Ureter (tissue), 1 donor: ENCODE measurements at places on chromosomes 3 and 15. TPM values are rescaled to one million over a fixed set of nuclear protein-coding genes. Genes with fewer than 3 reads are reported as not detected.
A peak's percentile ranks its signal among the peaks of the same experiment; 100 is the strongest.

- DNase-seq = no peak
Observed at GRCh38 chr15:36682101-36682500, 102.7 kb downstream of the CDIN1 start.

DNA sequence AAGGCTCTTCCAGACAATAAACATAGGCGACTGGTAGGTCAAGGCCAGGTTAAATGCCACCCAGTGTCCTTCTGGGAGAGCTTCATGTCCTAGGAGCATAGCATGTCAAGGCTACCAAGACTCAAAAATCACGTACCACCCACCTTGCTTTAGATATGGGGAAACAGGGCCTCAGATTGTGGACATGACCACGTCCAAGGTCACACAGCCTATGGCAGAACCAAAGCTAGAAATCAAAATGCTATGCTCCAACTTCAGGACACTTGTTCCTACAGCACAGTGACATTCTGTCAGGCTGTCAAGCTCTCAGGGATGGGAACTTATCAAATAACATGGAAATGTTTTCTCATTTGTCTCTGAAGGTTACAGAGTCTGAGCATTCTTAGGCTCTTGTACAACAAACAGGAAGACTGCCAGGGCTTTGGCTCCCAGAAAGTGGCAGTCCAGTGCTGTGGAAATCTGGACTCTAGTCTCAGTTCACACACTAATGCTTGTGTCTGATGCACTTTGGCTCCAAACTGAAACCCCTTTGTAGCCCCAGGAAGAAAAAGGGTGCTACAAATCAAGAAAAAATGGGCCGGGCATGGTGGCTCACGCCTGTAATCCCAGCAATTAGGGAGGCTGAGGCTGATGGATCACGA, 170.4 kb upstream of the LPP start:
- no peak for DNase-seq

GRCh38 chr15:63157118-63157843, at the start of gene RPS27L:
RPS27L (minus strand) TSS chr15:63157477; CDS start chr15:63157405, 72 bp downstream.
- DNase-seq = peak; percentile 94

GRCh38 chr3:102106416-102107097, 257.2 kb downstream of the NFKBIZ start:
- no peak for DNase-seq

- peak; percentile 59 for DNase-seq
Observed at GRCh38 chr3:5022966-5023776, 43.9 kb downstream of the BHLHE40 start.

GRCh38 chr3:29642393-29643033, 361.6 kb downstream of the RBMS3 start:
- DNase-seq = no peak

GRCh38 chr3:109117939-109118338, at the start of gene MORC1:
MORC1 (minus strand) TSS chr3:109118134; CDS start chr3:109118059, 75 bp downstream.
- no peak for DNase-seq

- DNase-seq = no peak
Observed at GRCh38 chr3:169759256-169759655, 5.6 kb downstream of the TERC start.

DNA sequence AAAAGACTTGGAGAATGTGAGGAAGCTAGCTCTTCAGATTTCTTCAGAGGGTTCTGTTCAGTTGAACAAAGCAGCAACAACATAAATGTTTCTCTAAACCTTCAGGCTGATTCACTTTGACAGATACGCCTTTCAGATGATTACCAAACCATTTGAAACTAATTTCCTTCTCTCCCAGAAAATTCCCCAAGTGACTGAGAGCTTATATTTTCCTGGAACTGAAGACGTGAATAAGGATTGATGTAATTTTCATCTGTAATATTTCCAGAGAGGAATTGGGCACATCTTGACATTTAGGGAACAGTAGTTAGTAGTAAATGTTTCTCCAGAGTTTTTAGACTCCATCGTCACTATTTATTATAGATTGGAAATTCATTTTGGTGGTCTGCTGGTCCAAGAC, 108.6 kb upstream of the AADACL2 start:
- no peak for DNase-seq

DNA sequence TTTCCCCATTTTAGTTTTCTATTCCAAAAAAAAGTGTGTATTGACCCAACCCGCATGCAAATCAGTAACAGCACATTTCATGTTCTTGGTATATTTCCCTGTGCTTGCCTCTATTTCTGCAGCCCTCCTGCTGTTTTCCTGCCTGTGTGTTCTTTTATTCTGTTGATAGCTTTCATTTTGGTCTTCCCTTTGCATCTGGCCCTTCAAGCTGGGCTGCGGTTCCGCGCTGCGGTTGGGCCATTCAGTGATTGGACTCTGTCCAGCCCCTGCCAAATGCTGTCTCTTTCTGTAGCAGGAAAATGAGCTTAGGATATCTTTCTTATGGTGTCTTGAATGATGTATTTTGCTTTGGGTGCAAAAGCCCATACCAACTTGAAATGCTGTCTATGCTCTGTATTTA, 49.9 kb downstream of the ZNF621 start:
- no peak for DNase-seq

DNA sequence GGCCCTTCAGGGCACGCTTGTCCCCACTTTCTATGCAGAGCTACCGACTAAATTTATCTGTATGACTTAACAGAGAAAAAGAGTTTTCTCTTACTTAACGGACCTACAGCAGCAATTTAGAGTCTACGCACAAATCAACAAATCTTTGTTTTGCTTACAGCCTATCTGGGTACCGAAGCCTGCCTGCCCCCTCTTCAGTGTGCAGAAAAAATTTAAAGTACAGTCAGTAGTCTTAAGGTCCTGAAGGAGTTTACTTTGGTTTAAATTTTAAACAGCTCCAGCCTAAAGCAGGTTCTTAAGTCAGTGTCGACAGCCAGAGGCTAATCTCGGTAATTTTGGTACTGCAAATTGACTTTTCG, 570 bp downstream of the SACM1L start:
- no peak for DNase-seq

DNA sequence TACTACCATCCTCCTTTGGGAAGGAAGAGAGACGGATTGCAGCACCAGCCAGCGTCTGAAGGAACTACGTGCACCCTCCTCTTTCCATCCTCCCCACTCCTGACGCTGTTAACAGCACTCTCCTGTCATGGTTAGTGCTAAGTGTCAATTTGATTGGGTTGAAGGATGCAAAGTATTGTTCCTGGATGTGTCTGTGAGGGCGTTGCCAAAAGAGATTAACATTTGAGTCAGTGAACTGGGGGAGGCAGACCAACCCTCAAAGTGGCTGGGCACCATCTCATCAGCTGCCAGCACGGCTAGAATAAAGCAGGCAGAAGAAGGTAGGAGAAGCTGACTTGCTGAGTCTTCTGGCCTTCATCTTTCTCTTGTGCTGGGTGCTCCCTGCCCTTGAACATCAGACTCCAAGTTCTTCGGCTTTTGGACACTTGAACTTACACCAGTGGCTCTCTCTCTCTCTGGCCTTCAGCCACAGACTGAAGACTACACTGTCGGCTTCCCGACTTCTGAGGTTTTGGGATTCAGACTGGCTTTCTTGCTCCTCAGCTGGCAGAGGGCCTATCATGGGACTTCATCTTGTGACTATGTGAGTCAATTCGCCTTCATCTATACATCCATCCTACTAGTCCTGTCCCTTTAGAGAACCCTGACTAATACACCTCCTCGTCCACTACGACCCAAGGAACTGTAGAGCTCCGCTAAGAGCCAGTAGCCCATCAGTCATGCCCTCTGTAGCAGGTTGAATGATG, 128.2 kb upstream of the HES1 start:
- DNase-seq = no peak

DNA sequence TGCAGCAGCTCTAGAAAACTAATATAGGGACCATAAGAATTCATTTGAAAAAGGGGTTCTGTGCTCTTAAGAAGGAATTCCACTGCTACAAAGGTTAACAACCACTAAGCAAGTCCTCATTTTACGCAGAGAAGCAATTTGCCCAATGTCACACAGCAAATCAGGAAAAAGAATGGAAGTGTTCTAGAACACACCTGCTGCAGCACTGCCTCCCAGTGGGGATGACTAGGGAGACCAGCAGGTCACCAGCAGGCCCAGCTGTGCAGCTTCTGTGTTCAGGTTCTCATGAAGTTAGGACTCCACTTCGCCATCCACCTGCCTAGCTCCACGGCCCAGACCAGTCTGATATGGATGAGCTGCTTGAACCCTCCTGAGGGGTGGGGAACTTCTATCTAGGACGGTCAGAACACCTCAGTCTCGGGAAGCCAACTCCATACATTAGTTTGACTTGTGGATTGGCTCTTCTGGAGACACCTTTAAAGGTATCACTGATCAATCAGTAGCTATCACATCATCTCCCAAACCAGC, 18.6 kb downstream of the POMGNT2 start:
- no peak for DNase-seq

DNA sequence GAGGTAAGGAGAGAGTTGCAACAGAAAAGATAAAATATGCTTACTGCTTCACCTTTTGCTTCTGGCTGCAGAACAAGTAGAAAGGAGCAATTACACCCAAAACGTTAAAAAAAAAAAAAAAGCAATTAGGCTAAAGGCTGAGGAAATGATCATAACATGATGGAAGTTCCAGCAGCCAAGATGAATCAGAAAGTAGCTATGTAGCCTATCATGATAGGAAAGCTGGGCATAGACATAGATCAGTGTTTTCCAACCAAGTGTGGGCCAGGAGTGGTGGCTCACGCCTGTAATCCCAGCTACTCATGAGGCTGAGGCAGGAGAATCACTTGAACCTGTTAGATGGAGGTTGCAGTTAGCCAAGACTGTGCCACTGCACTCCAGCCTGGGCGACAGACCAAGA, 52.6 kb downstream of the AGTR1 start:
- no peak for DNase-seq

- DNase-seq = no peak
Observed at GRCh38 chr3:12232785-12233300, 56.0 kb upstream of the PPARG start.

GRCh38 chr3:27758083-27758482, 36.0 kb upstream of the EOMES start:
- no peak for DNase-seq

GRCh38 chr15:42736178-42736792, 643 bp downstream of the CDAN1 start:
- DNase-seq = no peak

DNA sequence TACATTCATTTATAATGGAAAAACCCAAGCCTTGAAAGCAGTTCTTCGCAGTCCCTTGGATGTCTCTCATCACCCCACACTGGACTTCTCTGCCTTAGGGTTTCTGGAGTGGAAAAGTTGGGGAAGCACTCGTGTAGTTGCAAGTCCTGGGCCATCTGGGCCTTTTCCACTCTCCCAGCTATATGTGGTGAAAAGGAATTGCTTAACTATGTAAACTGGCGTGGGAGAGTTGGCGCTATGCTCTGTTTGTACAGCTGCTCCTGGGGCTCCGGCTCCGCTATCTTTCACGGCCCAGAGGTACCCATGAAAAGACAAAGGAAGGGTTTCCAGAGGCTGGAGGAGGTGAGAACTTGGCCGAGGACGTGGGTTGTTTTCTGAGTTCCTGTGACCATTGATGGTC, 81.1 kb upstream of the MYZAP start:
- no peak for DNase-seq

- no peak for DNase-seq
Observed at GRCh38 chr15:73081321-73081958, 29.2 kb downstream of the NEO1 start.

DNA sequence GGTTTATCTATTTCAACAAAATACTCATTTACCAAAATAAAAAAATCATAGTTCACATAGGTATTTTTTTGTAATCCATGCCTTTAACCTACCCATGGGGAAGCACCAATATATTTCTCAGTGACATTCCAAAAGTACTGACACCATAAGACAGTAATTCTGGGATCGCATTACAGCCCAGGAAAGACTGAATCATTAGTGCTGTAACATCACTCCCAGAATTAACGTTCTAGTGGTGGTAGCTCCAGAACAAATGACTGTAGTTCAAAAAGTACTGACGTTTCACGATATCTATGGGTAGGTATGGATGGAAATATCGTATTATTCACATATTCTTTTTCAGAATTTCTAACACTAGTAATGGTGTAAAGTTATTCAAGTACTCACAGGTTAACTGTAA, 54.3 kb upstream of the NEK10 start:
- no peak for DNase-seq

GRCh38 chr3:185825006-185825638, at the start of gene IGF2BP2:
IGF2BP2 (minus strand) TSS chr3:185825042; CDS start chr3:185824960, 82 bp downstream.
- peak; percentile 48 for DNase-seq

GRCh38 chr3:191476066-191476772, 15.3 kb downstream of the PYDC2 start:
- DNase-seq = no peak

- DNase-seq = no peak
Observed at GRCh38 chr3:25582242-25582641, 82.5 kb downstream of the TOP2B start.

DNA sequence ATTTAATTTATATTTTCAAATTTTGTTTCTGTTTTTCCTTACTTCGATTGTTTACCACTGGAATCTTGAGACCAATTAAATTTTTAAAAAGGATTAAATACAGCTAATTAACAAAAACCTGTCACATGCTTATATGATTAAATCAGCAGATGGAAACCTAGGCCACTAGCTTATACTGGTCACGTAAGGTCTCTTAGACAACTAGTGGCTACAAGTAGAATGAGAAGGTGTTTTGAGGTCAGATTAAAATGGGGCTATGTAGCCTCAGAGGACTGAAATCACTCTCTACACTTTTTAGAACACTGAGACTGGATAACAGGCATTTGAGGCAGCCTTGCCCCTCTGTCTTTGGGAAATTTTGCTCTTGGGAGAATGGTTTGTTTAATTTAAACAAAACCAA, 246.5 kb upstream of the ONECUT1 start:
- no peak for DNase-seq

GRCh38 chr3:197541756-197542539, 13.8 kb downstream of the BDH1 start:
- no peak for DNase-seq

GRCh38 chr15:40325188-40325587, 1.7 kb downstream of the INAFM2 start:
- no peak for DNase-seq

- no peak for DNase-seq
Observed at GRCh38 chr3:65548848-65549625, 489.7 kb downstream of the MAGI1 start.

GRCh38 chr3:187745201-187746058, at the start of gene BCL6:
BCL6 (minus strand) TSS chr3:187745468; CDS start chr3:187733693, 11,775 bp downstream.
- DNase-seq = peak; percentile 95

The UBAP1L gene
- total RNA-seq = 9.4 TPM

The NR2F2 gene
- 90.8 TPM for total RNA-seq

The ISG20 gene
- total RNA-seq = 14.2 TPM

The HGD gene
- 0.36 TPM for total RNA-seq

The ELL3 gene
- 2.9 TPM for total RNA-seq

The PRTG gene
- 3.7 TPM for total RNA-seq

The CSPG4 gene
- 31.0 TPM for total RNA-seq

The CADM2 gene
- total RNA-seq = 6.9 TPM

The SLC6A1 gene
- 4.0 TPM for total RNA-seq

The NOP10 gene
- total RNA-seq = 120 TPM

The TNFAIP8L3 gene
- total RNA-seq = 20.6 TPM

The SH3GL3 gene
- total RNA-seq = 0.26 TPM

The CERS3 gene
- not detected for total RNA-seq

The GALNT15 gene
- total RNA-seq = 15.5 TPM
